M059J (cell line): ENCODE measurements at places on chromosomes 6 and 20.

GRCh38 chr20:18310051-18310450, 21.7 kb downstream of the ZNF133 start:
- DNase-seq, result no peak

DNA sequence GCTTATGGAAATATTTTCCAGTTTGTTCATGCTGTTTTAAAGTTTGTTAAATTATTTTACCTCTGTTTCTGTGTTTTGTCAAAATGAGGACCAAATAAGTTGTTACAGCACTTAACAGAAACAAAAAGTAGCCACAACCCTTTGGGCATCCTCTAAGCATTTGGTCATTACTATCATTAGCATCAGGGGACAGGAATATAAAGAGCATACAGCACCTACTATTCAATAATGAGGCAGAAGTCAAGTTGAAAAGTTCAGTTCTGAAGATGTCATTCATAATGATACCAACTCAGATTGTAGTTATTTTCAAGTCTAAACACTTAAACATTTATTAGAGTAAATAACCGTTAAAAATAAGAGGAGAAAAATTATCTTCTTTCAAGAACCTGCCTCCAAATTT, 862.3 kb upstream of the FLRT3 start:
- no peak for DNase-seq

- peak; percentile 61 for DNase-seq
These were observed 7.8 kb downstream of the KCNG1 start for GRCh38 chr20:51014797-51015722.

- DNase-seq, result no peak
These were observed 91.7 kb downstream of the PRDM1 start for GRCh38 chr6:106177786-106178185.

DNA sequence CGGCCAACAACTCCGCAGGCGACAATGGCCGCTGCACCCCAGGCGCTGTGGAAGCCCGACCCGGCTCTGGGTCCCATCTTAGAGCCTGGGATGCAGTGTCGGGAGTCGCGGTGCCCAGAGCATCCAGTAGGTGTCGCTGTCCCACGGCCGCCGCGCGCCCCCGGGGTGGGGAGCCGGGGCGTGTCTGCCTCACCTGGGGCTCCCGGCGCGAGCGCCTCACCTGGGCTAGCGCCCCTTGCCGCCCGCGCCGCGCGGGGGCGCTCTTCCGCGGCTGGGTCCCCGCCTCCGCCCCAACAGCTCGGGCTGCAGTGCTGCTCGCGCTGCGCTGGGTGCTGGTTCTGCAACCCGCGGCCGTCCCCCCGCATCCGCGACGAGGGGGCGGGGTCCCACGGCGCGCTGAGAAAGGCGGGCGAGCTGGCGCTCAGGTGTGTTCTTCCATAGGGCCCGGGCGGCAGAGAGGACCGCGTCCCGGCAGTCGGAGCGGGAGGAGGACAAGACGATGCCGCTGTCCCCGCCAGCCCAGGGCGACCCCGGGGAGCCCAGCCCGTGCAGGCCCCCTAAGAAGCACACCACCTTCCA, at the start of gene CRYBG1:
CRYBG1 (plus strand) TSS at position 308 of the 579 bp plus-strand sequence; CDS start at position 500, 192 bp downstream.
- peak; percentile 58 for DNase-seq

- DNase-seq, result peak; percentile 48
These were observed 80.2 kb downstream of the ERMARD start for GRCh38 chr6:169831450-169832246.

DNA sequence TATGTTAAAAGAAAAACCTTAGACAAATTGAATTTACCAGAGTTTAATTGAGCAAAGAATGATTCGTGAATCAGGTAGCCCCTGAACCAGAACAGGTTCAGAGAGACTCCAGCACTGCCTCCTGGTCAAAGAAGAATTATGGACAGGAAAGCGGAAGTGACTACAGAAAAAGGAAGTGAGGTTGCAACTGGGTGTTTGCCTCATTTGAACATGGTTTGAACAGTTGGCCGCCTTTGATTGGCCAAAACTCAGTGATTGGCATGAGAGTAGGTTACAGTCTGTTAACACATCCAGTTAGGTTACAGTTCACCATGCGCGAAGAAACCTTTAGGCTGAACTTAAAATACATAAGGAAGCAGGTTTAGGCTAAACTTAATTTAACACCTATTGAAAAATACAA, 248.8 kb downstream of the TFAP2A start:
- DNase-seq, result no peak

GRCh38 chr6:37303891-37304503, 46.1 kb upstream of the TMEM217 start:
- DNase-seq, result peak; percentile 42

DNA sequence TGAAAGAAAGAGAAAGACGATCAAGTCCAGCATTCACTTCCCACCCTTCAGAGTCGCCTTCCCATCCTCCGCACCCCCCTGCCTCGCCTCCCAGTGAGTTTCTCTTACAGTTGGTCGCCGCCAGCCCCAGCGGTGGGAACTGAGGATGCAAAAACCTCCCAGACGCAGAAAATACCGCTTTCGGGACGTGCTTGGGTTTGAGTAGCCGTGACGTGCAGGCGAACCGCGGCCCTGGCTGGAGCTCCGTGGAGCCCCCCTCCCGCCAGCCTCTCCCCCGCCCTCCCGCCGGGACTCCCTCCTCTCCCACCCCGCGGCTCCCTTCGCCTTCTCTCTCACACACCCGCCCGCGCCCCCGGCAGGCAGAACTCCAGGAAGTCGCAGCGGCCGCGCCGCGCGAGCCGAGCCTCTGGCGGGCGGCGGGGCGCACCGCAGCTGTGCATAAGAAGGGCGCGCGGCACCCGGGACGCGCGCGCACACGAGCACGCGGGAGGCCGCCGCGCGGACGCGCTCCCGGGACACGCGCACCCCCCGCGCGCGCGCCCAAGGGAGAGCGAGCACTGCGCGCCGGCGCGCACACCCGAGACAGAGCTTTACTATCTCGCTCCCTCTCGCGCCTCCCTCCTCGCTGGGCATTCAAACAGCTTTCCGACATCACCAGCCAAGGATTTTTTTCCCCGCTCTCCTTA, at the start of gene ADGRB3:
ADGRB3 (plus strand) TSS at position 557 of the 686 bp plus-strand sequence. CDS start 3,394 bp downstream, outside the sequence.
- peak; percentile 80 for DNase-seq

DNA sequence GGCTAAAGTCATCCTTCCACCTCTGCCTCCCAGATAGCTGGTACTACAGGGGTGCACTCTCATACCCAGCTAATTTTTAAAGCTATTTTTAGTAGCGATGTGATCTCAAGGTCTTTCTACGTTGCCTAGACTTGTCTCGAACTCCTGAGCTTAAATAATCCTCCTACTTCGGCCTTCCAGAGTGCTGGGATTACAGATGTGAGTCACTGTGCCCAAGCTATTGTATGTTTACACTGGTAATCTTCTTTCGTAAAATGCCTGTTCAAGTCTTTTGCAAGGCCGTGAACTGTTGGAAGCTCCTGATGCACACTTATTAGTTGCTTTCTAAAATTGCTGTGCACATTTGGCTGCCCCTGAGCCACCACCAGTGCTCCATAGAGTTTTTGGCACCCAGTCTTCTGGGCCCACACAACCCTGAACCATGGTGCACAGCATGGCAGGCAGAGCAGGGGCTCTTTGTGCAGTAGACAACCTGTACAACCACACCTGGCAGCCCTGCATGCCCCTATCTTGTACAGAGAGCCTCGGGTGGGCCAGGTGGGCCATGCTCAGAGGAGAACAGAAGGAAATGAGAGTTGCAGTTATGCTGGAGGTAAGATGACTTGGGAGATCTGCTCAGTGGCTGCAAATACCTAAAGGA, 33.3 kb downstream of the PDRG1 start:
- DNase-seq, result no peak

DNA sequence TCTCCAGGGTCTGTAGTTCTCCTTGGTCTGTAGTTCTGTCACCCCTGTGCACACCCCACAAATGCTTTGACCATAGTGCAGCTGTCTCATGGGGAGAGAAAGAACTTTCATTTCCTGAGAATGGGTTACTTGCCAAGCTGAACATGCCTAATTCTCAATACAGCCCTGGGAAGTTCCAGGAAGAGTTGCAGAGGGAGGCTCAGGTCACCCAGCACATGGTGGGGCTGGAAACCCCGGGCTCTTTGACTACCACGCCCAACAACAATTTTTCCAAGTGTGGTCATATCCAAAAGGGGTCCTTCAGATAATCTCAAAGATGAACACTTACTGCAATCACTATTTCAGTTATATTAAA, 2.2 kb upstream of the PTPRA start:
- peak; percentile 19 for DNase-seq

- peak; percentile 73 for DNase-seq
These were observed 293.0 kb upstream of the PRDM1 start for GRCh38 chr6:105793130-105793529.

DNA sequence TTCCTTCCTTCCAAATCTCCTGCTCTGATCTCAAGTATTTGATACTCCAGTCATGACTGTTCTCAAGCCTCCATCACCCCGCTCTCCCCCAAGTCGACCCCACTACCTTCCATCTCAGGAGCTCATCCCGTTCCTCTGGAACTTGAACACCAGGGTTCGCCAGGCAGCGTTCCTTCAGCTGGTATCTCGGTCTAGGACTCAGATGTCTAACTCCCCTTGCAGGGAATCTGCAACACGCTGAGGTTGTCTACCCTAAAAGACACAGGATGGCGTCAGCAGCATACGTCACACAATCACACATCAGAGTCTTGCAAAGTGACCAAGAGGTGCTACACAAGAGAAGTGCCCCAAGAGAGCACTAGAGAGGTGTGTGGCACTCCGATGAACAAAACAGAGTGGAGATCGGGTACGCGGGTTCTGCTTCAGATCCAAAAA, 706 bp downstream of the ZNF184 start:
- DNase-seq, result peak; percentile 90

DNA sequence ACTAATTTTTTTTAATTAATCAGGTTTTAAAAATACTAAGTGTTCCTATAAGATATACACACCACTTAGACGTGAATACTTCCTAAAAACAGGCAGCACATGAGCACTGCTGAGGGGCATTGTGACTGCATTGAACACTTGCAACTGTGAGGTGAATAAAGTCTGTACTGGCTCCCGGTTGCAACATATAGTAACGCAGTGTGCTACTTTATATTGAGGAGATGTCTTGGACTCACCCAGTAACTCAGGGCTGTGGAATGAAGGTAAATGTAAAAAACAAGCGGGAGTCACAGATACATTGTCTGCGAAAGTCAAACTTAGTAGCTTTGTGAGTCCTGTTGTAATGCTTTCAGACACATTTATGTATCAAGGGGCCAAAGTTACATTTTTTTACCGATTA, 17.0 kb upstream of the HLA-A start:
- no peak for DNase-seq

GRCh38 chr6:43060034-43060754, 763 bp downstream of the KLC4 start:
- peak; percentile 55 for DNase-seq

DNA sequence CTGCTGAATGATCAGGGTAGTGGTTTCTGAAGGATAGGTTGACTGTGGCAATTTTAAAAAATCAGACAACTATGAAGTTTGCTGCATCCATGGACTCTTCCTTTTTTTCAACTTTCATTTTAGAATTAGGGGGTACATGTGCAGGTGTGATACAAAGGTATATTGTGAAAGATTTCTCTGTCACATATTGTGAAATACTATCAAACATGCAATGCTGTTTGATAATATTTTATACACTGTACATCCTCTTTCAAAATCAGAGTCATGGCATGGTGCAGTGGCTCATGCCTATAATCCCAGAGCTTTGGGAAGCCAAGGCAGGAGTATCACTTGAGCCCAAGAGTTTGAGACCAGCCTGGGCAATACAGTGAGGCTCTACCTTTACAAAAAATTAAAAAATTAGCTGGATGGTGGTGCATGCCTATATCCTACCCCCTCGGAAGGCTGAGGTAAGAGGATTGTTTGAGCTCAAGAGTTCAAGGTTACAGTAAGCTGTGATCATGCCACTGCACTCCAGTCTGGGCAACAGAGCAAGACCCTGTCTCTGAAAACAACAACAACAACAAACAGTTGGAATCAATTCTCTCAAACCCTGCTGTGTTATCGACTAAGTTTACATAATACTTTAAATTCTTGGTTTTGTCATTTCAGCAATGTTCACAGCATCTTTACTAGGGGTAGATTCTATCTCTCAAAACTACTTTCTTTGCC, 4.6 kb downstream of the WFDC12 start:
- DNase-seq, result no peak

- peak; percentile 71 for DNase-seq
These were observed 31.0 kb downstream of the GLO1 start for GRCh38 chr6:38671885-38672467.

DNA sequence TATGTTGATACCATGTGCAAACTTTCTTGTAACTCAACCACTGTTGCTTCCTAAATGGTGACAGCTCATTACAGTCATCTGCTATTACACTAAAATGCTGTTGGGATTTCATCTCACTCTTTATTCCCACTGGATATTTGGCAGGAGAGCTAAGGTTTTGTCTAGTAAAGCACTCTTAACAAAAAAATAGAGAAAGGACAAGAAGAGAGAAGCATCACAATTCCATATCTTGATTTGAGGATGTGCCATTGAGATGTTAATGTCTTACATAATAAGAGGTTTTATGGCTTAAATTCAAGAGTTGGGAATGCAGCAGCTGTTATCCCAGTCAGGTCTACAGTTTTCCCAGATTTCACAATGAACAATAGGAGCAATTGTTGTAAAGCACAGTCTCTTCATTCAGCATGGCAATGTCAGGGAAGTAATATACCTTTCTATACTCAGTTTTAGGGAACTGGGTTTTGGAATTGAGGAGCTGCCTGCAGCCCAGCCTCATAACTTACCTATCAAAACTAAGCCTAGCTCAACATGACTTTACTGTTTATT, 134.9 kb downstream of the ISM1 start:
- DNase-seq, result no peak

DNA sequence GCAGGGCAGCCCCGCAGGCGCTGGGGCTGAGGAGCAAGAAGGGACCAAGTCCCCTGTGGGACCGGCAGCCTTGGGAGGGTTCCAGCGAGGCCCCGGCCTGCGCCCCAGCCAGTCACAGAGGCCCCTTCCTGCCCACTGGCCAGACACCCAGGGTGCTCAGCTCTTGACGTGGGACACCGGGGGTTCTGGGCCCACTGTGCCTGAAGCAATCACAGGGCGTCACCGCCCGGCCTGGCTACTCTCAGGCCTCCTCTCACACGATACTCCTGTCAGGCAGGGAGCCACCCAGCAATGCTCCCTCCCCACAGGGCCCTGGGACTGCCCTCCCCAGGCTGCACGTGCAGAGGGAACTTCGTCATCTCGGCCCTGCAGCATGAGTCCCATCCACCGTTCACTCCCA, 14.5 kb downstream of the TAF4 start:
- DNase-seq, result no peak

GRCh38 chr6:157096105-157096504, 227.2 kb downstream of the TMEM242 start:
- no peak for DNase-seq
